T-helper 22 cell (primary cell): ENCODE measurements at places on chromosomes 1 and 21.
A peak's percentile ranks its signal among the peaks of the same experiment; 100 is the strongest.

- peak; percentile 54 for DNase-seq
Measured at GRCh38 chr1:109643385-109644230, 12.3 kb upstream of the GSTM4 start.

DNA sequence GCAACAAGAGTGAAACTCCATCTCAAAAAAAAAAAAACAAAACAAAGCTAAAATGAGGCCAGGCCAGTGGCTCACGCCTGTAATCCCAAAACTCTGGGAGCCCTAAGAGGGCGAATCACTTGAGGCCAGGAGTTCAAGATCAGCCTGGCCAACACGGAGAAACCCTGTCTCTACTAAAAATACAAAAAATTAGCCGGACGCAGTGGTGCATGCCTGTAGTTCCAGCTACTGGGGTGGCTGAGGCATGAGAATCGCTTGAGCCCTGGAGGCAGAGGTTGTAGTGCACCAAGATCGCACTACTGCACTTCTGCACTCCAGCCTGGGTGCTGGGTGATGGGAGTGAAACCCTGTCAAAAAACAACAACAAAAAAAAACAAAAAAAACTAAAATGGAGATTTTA, 191.2 kb upstream of the SGIP1 start:
- DNase-seq: no peak

DNA sequence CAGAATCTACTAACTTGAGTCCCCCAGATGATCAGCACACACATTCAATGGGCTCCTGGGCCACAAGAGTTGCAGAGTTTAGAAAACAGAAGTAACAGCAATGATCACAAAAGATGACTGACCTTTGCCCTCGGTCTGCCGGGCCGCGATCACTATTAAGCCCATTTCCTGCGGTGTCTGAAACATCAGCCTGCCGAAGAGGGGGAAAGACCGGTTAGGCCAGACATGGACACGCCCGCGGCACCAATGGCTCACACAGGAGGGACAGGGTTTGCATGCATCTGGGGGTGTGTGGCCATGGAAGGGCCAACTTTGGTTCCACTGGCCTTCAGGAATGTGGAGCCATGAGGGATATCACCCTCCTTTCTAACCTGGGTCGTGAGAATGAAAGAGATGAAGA, 68.2 kb downstream of the SIM2 start:
- no peak for DNase-seq

GRCh38 chr1:54864460-54865208, 22.4 kb downstream of the DHCR24 start:
- DNase-seq: no peak

DNA sequence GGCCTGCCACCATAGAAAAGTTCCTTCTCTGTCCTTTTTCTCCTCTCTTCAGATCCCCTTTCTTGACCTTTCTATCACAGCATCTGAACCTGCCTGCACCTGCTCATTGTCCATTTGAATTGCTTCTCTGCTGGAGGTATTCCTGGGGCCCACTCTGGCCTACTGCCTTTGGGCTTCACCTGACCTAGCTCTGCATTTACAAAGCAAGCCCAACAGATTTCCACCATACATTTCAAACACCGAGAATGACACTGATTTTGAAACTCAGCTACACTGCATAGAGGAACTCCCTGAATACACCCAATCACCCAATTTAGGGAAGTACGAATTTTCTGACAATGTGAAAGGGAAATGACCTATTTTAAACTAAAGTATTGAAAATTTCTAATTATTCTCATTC, 284.5 kb upstream of the USP25 start:
- no peak for DNase-seq

DNA sequence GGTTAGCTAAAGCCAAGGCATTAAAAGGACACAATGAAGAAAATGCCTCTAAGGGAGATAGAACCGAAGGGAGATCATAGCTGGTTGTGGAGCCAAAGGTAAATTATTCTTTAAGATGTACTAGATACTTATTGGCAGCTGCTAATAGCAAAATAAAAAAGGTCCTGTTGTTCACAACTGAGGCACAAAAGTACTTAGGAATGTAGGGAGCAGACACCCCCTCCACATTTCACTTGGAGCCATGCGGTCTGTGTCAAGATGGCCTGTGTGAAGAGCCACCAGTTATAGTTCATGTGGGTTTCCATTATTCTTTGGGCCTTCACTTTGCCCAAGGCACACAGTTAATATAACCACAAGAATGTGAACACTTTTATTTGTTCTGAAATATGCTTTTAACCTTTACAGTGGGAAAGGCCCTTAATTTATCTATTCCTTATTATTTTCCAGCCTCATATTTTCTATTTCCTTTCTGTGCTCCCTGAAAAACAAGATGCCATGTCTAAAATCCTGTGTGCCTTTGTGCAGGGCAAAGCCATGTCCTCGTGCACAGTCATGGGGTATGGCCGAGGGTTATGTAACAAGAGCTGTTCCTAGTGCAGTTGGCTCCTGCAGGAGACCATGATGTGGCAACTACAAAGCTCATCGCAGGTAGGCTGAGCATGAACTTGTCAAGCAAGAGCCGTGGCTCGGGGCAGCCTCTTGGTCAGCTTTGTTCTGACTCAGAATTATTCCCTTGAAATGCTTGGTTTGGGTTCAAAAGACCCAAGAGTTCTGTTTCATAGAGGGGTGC, 16.2 kb upstream of the WDR26 start:
- no peak for DNase-seq

DNA sequence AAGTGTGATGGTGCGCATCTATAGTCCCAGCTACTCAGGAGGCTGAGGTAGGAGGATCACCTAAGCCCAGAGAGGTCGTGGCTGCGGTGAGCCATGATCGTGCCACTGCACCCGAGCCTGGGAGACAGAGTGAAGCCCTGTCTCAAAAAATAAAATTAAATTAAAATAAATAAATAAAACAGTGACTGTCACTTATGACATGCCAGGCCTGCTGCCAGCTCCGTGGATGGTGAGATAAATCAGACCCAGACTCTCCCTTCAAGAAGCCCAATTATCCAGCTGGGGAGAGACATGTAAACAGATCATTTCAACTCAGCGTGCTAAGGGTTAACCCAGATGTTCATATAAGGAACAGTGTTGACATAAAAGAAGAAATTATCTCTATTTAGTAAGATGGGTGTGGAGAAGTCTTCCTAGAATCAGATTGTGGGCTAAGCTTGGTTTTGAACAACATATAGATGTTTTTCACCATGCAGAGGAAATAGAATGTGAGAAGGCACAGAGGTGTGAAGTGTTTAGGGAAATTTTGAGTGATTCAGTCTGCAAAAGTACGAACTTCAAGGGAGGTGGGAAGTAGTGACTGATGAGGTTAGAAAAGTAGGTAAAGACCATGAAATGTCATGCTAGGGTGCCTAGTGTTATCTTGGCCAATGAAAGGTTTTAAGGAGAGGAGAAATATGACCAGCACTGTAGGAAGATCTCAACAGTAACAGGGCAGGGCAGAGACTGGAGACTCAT, 18.3 kb downstream of the YARS1 start:
- no peak for DNase-seq

GRCh38 chr21:39088831-39089380, 94.3 kb downstream of the PSMG1 start:
- no peak for DNase-seq

GRCh38 chr1:46723901-46724300, 5.0 kb upstream of the EFCAB14 start:
- no peak for DNase-seq

DNA sequence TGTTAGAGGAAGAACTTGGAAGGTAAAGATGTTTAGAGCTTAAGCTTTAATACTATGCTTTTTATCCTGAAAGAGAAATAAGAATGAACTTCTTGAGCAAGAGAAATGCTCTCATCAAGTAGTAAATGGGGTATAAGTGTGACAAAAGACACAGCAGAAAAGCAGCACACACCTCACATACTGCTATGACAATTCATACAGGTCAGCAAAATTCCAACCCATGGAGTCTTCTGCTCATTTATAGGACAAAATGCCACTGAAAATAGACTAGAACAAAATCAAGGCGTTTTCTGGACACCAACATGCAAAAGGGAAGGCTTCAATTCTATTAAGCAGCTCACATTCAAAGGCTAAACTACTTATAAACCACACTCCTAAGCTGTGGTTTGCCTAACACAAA, 61.2 kb downstream of the EYA3 start:
- DNase-seq: no peak

- DNase-seq: no peak
Measured at GRCh38 chr21:45632637-45633251, 10.8 kb upstream of the PCBP3 start.

- DNase-seq: no peak
Measured at GRCh38 chr1:8733484-8733883, 84.0 kb downstream of the RERE start.
